ENCODE measurements at places on chromosomes 1 and 21.

DNA sequence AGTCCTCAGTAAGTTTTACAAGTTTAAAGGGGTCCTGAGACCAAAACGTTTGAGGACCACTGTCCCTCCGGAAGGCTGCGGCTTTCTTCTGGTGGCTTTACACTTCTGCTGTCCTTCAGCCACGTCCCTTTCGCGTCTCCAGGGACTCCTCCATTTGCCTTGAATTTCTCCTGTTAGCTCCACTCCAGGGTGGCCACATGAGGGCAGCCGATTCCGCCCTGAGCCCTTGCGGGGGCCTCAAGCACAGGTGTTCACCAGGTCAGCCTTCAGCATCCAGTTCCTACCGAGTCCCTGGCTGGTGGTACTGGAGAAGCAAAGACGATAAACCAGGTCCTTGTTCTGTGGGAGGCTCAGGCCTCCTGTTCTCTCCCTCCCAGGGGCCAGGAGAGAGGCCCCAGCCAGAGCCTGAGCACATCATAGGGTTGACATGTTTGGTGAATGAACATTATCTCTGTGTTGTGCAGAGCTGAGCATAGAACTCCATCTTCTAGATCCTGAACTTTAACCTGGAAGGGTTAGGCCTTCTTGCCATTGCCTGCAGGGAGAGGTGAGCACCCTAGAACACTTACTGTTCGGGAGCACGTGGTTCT is 27.4 kb upstream of the COQ8A start:
- peak; percentile 13 for DNase-seq

- no peak for DNase-seq
These were observed 70.8 kb downstream of the PLA2G4A start for GRCh38 chr1:186899577-186899976.

DNA sequence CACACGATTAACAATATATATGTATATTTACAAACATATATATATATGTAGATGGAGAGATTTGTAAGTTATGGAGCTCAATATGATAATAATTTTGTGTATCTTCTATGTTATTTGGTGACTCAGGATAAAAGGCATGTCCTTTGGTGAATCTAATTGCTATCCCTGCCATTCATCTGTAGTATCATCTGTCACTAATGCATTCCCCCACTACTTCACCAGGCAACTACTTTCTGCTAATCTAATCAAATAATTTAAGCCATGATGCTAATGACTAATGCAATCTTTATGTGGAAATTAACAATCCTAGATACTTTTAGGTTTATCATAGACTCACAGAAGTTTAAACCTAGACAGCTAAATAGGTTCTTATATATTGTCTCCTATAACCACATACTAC is 1074.5 kb downstream of the PLA2G4A start:
- DNase-seq = no peak

GRCh38 chr1:1616045-1616790 is 918 bp downstream of the MIB2 start:
- DNase-seq = peak; percentile 57

DNA sequence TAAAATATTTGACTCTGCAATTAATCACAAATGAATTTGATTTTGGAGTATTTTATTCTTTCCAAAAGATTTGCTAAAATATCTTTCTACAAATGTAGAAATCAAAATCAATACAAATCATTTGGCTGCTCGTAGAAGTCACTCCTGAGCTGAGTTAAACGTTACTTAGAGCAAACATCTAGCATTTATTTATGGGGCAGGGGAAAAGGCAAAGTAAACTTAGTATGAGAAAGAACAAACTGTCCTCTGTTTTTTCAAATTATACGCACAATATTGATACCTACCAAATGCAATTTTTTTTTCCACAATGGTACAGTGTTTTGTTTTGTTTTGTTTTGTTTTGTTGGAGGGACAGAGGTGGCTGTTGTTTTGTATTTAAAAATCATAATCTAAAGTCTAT is 233.8 kb downstream of the TTLL7 start:
- DNase-seq = no peak

DNA sequence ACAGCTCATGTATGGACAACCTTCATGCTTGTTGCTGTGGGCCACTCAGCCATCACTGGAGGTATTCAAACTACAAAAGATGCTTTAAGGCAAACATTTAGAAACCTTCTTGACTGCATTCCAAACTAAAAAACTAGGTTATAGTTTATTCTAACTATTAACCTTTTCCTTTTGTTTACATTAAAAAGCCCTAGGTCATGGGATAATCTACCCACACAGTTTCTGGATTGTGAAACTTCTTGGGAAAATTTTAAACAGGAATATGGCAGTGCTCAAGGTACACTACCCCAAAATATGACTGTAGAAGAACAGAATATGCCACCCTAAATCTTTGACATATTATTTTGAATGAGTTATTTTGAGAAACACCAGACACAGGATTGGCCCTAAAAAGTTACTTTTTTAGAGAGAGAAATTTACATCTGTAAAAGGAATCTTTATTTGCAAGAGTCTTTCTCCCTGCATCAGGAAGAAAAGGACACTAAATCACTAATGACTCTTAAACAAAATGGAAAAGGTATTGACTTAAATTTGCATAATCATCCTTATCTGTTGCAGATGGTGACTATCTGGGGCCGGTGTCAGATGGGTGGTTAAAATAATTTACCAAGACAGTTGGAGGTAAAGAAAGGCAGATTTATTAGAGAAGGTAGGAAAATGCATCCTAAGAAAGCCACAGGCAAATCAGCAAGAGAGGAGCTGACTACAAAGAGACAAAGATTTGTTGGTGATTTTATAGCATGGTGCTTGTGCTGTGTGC is 25.1 kb upstream of the NUF2 start:
- no peak for DNase-seq

GRCh38 chr1:101128211-101128727 is 102.7 kb upstream of the DPH5 start:
- no peak for DNase-seq
